T47D (cell line): ENCODE measurements at places on chromosomes 16 and 17.

GRCh38 chr17:64747938-64748540 is 85.9 kb upstream of the SMURF2 start:
- no peak for DNase-seq

DNA sequence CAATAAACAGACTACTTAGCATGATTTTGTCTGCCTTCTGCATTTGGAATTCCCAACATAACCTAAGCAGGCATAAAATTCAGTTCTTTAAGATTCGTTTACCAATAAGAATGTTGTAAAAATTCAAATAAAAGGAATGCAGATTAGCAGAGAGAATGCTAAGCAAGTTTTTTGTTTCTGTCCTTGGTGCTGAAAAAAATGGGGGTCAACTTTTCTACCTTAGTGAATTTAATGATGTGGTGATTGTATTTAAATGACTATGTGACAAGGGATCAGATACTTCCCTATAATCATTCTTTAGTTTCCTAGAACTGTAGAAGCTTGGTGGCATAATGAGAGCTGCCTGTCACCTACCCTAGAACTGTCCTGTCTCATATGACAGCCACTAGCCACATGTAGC is 159.5 kb downstream of the RBFOX1 start:
- DNase-seq = no peak

GRCh38 chr17:16973760-16974540 is 2.0 kb upstream of the TNFRSF13B start:
- no peak for DNase-seq

DNA sequence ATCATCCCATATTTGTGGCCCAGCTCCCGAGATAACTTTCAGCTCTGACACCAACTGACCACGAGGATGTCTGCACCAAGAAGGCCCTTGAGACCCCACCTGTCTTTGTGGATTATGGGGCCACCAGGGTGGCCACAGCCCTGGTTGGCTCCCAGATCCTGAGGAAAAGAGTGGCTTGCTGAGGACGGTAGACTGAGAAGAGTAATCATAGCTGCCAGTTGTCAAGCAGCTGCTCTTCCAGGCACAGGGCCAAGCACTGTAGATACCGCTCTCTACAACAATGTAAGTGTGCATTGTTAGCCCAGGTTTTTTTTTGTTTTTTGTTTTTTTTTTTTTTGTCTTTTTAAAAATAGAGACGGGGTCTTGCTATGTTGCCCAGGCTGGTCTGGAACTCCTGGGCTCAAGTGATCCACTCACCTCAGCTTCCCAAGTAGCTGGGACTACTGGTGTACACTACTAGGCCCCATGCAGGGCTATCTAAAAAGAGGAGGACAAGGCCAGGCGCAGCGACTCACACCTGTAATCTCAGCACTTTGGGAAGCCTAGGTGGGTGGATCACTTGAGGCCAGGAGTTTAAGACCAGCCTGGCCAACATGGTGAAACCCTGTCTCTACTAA is 9.6 kb downstream of the ZNF205 start:
- no peak for DNase-seq

DNA sequence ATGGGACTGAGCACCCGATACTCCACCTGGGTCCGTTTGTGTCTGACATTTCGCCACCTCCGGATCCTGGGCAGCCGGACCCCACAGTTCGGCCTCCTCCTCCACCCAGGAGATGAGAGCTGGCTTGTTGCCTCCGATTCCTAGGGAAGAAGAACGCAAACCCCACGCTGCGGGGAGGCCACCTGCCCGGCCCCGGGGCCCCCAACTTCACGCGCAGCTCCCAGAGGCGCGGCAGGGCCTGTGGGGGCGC is 542 bp downstream of the ZNF764 start:
- DNase-seq = no peak

- DNase-seq = no peak
Measured at GRCh38 chr16:72785171-72785570, 262.8 kb downstream of the ZFHX3 start.

GRCh38 chr16:1561836-1562235 is 28.4 kb downstream of the TMEM204 start:
- no peak for DNase-seq

GRCh38 chr16:30619638-30620037 is 9.4 kb upstream of the ZNF689 start:
- DNase-seq = peak; percentile 40

DNA sequence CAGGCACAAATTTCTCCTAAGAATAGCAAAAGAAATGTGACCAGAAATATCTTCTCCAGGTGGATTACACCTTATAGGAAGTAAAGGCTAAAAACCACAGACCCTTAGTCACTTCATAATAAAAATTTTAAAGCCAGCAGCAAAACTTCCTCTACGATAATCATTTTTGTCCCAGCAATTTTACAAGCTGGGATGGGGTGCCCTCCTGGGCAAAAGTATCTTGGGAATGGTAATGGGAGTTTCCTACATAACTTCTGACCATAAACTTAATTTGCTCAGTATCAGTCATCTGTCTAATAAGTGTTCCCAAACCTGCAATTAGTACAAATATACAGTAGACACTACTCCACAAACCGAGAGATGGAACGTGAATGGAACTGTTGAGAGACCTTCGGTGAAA is 3.0 kb downstream of the PHF12 start:
- no peak for DNase-seq

- peak; percentile 49 for DNase-seq
Measured at GRCh38 chr16:58026139-58026704, 668 bp downstream of the MMP15 start.

DNA sequence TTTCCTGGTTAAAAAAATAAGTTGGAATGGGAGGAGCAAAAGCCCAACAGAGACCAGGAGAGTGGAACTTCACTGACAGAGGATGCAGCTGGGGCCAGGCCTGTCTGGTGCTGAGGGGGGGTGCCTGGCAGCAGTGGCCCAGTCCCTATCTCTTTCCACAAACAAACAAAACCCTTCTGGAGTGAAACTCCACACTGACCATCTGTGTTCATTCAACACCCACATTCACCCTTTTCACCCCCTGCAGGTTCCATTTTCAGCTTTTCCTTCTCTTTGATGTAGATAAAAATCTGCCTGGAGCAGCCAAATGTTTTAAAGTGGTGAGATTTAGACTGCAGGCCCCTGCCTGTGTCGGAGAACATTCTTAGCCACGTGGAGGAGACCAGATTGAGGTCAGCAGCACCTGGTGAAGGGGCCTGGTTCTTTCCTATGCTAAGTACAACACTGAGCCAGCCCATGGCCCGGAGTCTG is 161.4 kb upstream of the CDH11 start:
- DNase-seq = no peak

GRCh38 chr17:31842195-31843069 is 16.6 kb downstream of the COPRS start:
- peak; percentile 83 for DNase-seq

GRCh38 chr16:14409563-14409962 is 220.5 kb downstream of the PARN start:
- DNase-seq = no peak

- DNase-seq = peak; percentile 74
Measured at GRCh38 chr16:75280331-75280804, 28.9 kb upstream of the BCAR1 start.

DNA sequence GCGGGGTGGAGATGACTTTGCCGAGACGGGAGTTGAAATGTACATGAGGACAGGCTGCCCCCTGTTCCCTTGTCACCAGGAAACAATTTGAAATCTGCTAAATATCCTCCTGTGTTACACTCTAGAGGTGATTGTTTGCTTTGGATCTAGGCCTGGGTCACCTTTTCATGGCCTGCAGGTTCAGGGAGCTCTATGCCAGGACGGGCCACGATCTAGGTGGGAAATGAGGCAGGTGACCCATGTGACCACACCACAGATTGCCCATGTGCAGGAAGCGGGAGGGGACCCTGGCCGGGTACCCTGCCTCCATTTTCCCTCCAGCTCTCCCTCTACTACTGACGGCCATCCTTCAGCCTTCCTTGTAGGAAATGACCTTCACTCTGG is 43.4 kb downstream of the MEAK7 start:
- DNase-seq = peak; percentile 24

DNA sequence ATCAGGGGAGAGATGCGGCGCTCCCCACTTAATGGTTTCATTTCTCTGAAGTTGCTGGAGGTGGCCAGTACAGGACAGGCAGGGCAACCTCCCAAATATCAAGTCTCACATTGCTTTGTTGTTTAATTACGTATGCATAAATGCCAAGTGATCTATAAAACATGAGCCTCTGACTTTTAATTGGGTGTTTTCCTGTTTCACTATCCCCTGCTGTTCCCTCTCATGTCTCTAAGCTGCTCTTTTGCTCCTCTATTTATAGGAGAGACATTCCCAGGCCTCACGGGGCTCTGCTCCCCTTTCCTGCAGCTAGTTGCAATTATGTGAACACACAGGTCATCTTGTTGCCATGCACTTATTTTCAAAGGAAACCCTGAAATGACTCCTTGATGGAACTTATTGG is 1173.5 kb upstream of the GOT2 start:
- DNase-seq = no peak

DNA sequence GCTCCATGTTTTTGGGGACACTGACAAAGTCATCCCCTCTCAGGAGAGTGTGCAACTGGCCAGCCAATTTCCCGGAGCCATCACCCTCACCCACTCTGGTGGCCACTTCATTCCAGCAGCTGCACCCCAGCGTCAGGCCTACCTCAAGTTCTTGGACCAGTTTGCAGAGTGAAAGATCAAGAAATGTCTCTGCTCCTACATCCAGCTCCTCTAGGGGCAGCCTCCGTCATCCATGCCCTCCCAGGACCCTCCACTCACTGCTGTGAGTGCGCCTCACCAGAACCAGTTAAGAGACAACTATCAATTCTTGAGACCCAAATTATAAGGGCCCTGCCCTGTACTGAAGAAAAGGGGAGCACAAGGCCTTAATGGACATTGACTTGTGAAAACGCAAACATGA is 1.1 kb downstream of the OVCA2 start:
- DNase-seq = no peak

DNA sequence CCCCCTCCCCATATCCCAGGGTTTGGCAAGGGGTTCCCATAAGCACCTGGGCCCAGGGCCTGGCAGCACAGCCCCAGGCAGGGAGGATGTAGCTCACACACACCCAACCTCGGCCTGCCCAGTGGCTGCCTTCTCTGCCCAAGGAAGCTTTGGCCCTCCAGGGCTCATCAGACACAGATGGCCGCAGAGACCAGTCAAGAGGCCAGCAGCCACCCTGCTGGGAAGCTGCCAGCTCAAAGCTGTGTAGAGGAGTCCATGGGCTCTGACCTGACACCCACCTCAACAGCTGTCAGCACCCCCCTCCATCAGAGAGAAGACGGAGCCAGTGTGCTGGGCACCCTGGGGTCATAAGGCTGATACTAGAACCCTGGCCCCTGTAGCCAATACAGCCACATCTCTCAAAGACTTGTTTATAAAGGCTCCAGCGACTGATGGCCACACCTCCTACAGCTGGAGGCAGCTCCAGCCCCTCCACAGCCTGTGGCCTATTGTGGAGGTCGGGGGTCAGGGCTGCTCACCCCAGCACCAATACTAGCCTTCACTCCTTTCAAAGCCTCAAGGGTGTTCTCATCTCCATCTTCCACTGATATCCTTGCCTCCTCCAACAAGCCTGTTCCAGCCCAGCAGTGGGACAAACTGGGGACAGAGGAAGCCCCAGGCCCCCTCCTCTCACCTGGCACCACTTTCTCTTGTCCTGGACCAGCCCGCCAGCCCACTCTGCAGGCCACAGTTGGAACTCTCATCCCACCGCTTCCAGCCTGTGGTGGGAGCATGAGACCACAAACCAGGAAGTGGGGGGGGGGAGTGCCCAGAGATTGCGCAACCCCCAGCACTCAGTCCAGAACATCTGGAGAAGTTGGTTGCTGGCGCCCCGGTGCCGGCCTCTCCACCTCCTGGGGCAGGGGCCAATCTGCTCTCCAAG is 2.2 kb upstream of the MPG start:
- no peak for DNase-seq

DNA sequence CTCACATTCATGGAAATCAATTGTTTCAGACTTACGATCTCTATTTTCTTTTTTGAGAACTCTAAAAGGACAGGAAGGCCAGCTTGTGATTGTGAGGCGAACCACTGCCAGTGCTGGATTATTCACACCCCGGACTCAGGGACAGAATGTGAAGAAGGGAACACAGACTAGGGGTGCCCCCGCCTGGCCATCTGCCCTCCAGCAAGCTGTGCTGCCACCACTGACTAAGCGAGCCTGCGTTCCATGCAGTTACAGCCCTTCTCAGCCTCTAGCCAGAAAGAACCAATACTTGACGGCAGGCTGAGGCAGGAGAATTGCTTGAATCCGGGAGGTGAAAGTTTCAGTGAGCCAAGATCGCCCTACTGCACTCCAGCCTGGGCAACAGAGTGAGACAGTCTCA is 2.8 kb downstream of the HAGH start:
- DNase-seq = peak; percentile 33

DNA sequence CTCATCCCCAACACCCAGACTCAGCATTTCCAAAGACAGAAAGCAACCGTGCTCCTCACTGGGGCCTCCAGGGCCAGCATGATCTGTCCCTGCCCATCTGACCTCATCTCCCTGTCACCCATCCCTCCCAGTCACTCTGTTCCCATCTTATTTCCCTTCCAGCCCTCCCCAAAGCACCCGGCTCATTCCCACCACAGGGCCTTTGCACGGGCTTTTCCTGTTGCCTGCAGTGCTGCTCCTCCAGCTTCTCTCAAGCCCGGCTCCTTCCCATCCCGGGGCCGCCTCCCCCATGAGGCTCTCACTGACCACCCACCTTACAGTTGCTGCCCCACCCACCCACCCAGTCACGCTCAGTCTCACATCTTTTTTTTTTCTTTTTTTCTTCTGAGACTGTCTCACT is 54.8 kb downstream of the RMI2 start:
- no peak for DNase-seq

- peak; percentile 94 for DNase-seq
Measured at GRCh38 chr17:65122836-65123756, 14.1 kb upstream of the RGS9 start.

- DNase-seq = no peak
Measured at GRCh38 chr17:39601758-39602532, 5.8 kb downstream of the NEUROD2 start.

- DNase-seq = no peak
Measured at GRCh38 chr17:15261258-15261801, 3.8 kb downstream of the PMP22 start.

DNA sequence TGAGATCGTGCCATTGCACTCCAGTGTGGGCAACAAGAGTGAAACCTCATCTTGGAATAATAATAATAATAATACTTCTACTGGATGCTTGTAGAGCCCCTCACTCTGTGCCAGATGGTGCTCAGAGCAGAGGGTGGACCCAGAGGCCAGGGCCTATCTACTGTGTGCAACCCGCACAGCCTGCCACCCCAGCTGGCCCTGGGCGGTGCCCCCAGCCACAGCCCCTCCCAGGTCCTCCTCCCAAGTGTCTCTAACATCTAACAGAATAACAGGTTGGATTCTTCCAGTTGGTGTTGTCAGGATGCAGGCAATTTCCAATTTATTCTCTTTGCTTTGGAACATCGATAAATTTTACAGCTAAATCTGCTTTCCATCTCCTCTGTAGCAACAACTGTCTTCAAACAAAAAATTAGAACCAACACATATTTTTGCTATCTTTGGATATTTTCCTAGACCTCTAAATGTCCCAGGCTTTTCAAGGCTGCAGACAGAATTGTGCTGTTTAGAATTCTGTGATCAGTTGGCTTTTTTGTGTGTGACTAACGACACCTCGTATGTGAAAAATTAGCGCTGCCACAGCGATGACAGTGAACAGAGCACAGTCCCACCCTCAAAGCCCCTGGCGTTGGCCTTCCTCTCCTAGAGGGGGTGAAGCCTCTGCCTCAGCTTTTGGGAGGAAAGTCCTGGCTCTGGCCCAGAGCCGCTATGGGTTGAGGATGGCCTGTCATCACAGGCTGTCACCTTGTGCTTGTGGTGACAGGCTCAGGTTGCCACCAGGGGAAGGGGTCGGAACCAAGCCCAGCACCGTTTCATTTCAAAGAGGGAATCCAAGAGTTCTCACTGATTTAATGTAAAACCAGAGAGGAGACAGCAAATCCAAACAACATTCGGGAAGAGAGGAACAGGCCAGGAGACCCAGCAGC is 7.6 kb upstream of the EVPL start:
- DNase-seq = no peak
